ENCODE measurements at places on chromosomes 1 and 21.

GRCh38 chr1:118997225-118997624 is 9.1 kb upstream of the TBX15 start:
- DNase-seq: no peak

- no peak for DNase-seq
Observed at GRCh38 chr1:217138799-217139466, 415.7 kb upstream of the ESRRG start.

- DNase-seq: no peak
Observed at GRCh38 chr1:151511636-151512215, 539 bp downstream of the CGN start.

GRCh38 chr1:99198393-99198792 is 65.9 kb upstream of the PLPPR4 start:
- DNase-seq: no peak

DNA sequence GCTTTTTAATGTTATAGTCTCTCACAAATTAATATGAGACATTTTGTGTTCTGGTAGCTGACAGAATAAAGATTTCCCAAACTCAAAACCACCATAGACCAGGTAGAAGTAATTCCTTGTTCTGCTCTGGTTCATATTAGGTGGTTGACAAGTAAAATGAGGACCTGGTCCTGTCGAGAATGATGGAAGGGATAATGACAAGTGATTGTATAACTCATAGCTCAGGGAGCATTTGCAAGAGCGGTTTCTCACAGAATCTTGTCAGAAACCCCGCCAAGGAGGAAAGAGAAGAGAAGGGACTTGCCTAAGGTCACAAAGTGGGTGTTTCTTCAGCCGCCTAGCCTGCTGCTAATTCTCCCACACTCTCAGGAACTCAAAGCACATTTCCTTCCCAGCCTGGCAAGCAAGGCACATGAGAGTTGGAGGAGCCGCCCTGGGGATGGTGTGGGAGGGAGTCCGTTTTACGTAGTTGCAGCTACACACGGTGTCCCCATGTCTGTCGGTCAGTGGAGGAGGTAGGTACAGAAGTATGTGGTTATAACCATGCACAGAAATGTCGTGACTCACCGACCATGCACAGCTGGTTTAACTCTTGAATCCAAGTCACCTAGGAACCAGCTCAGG is 46.5 kb downstream of the SAMD13 start:
- no peak for DNase-seq

GRCh38 chr1:55958498-55958897 is 620.9 kb downstream of the PLPP3 start:
- no peak for DNase-seq

- no peak for DNase-seq
Observed at GRCh38 chr1:93798291-93798690, 80.7 kb downstream of the DNTTIP2 start.

DNA sequence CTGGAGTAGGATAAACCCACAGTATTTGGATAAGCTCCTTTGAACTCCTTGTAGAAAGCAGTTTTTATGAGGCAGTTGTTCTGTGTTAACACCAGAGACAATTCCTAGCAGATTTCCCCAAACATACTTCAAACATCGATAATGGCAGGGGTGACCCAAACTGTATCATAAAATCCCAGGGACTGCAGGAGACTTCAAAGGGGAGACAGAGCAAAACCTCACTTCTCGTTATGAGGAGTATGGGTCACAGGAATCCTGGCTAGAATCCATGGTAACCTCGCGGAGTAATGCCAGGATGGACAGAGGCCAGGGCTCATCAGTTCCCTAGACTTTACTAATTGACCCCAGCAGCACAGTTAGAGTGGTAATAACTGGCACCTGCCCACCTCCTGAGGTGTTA is 148.0 kb downstream of the DHRS3 start:
- DNase-seq: no peak

GRCh38 chr21:38691631-38692030 is 114.1 kb upstream of the ETS2 start:
- DNase-seq: no peak

DNA sequence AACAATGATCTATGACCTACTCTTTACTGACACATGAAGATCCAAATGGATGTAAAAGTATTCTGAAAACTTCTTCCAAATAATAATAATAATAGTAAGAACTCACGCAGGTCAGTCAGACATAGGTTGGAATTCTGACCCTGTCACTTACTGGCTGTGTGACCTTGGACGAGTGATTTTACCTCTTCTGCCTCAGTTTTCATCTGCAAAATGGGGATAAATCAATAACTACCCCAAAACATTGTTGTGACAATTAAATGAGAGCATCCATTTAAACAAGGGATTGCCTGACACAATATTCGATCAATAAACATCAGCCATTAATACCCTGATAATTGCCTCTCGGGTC is 556 bp downstream of the MECR start:
- no peak for DNase-seq

- no peak for DNase-seq
Observed at GRCh38 chr21:23223882-23224281, 2225.7 kb downstream of the NCAM2 start.

GRCh38 chr1:154747380-154747739 is 122.7 kb downstream of the KCNN3 start:
- no peak for DNase-seq

GRCh38 chr1:184836934-184837895 is 82.6 kb upstream of the EDEM3 start:
- DNase-seq: no peak

DNA sequence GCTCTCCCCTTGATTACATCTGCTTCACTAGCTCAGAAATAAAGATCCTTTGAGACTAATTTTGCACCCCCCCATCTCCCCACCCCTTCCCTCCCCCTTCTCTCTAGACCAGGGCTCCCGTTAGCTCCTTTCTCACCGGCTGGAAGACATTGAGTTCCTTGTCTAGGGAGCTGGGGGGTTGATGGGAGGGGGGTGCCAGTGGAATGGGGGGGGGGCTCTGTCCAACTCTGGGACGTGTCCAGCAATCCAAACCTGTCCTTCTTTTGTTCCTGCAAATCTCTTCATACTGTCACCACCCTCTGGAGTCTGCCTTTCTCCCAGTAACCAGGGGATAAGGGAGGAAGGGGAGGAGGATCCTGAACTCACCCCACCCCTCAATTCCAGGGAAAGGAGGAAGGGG is 61.9 kb downstream of the RHBG start:
- DNase-seq: no peak

- DNase-seq: no peak
Observed at GRCh38 chr1:58721247-58721820, 21.5 kb upstream of the MYSM1 start.

DNA sequence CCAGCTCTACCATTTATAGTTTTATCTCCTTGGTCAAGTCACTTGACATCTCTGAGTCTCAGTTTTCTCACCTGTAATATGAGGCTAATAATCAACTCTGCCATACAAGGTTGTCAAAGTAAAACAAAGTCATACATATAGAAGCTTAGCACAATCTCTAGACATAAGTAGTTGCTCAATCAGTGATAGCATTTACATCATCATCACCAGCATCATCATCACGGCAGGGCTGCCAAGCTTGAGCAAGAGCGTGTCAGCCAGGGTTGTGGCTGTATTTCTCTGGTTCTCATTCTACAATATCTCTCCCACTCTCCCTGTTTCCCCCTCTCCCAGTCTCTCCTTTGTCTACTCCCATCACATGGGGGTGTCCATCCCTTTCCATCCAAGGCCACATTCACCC is 41.7 kb upstream of the COA6 start:
- no peak for DNase-seq

DNA sequence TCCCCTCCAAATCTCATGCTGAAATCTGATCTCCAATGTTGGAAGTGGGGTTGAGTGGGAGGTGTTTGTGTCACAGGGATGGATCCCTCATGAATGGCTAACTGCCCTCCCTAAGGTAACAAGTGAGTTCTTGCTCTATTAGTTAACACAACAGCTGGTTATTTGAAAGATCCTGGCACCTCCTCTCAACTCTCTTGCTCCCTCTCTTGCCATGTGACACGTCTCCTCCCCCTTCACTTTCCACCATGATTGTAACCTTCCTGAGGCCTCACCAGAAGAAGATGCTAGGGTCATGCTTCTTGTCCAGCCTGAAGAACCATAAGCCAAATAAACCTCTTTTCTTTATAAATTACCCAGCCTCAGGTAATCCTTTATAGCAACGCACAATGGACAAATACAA is 28.5 kb downstream of the DENND2C start:
- no peak for DNase-seq

GRCh38 chr1:228827019-228827418 is 91.7 kb downstream of the RHOU start:
- no peak for DNase-seq

DNA sequence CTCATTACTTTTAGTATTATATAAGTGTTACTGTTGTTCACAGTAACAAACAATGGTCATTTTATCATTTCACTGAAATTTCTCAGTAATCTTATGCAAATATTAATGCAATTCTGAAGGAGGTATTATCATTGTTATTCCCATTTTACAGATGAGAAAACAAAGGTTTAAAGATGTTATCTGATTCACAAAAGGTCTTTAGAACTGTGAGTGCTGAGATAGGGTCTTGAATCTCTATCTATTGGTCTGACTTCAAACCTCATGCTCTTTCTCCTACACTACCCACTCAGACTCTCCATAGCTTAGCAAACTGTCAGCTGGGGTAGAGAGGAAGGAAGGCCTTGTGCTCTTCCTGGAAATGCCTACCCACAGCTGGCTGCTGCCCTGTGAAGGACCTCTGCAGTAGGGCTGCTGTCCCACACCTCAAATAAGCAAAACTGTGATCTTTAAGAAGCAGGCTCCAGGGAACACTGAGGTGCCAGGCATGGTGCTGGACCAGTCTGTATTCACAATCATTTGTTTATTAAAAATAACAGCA is 6.2 kb upstream of the OSCP1 start:
- no peak for DNase-seq

GRCh38 chr21:17779496-17779895 is 39.7 kb downstream of the C21orf91 start:
- no peak for DNase-seq

- no peak for DNase-seq
Observed at GRCh38 chr1:182643699-182644098, 39.5 kb upstream of the RGS16 start.

GRCh38 chr1:14222086-14222485 is 376.4 kb upstream of the KAZN start:
- DNase-seq: no peak

- no peak for DNase-seq
Observed at GRCh38 chr21:45940621-45941337, 40.8 kb upstream of the COL6A1 start.

DNA sequence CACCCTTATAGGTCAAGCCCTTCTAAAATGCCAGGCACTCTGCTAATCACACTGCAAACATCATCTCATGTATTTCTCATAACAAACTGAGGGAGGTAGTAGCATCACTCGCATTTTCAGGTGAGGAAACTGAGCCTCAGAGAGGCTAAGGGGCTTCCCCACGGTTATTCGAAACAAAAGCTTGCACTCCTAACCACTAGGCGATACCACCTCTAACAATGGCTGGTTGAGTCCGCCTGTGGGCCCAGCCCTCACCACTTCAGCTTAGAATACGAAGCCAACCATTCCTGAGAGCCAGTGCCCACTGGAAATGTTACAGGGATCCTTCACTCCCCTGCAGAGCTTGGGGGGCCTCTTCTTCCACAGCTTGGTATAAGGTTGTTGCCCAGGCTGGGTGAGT is 65.3 kb upstream of the TENT5C start:
- DNase-seq: no peak

GRCh38 chr1:114113411-114114184 is 40.1 kb downstream of the SYT6 start:
- DNase-seq: no peak

DNA sequence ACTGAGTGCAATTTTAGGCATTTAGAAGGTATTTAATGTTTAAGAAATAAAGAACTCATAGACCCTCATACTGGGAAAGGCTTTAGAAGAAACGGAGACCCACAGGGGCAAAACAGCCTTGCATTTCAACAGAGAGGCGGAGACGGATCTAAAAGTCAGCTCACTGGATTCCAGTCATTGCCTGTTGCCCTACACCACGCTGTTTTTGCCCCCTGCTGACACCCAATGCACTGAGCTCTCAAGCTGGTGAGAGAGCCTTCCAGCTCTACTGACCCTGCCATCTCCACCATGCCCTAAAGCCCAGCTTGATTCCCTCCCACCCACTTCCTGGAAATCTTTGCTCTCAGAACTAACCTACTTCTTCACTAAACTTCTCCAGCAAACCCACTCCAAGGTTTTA is 7.2 kb upstream of the TRAF3IP3 start:
- no peak for DNase-seq

DNA sequence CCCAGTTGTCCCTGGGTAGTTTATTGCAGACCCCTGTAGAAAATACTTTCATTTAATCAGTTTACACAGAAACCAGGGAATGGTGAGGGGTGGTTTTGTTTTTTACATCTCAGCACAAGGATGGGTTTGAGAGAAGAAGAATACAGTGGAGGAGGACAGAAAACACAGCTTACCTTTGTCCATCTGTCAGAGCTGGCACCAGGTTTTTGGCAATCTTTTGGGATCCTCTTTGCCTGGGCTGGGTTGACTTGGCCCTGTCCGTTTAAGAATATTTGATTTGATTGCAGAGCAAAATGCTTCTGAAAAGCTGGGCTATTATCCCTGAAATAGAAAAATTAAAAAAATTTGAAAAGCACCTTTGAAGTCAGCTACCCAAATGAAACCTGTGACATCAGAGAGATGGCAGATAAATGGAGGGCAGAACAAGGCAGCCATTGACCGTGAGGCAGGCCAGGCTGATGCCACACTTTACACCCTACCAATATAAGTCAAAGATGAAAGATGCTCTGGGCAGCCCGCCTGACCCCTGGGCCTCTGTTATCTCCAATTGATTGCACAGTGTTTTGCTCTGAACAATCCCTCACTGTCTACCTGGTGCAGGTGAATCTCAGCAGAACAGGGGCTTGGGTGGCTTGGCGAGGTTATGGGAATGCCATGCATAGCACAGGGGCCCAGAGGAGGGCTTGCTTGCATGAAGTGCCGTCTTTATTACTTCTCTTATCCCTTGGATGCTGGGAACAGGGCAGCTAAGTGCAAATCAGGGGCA is 218.8 kb downstream of the LMX1A start:
- DNase-seq: no peak

GRCh38 chr1:53325326-53326087 is 2.4 kb downstream of the LRP8 start:
- no peak for DNase-seq

DNA sequence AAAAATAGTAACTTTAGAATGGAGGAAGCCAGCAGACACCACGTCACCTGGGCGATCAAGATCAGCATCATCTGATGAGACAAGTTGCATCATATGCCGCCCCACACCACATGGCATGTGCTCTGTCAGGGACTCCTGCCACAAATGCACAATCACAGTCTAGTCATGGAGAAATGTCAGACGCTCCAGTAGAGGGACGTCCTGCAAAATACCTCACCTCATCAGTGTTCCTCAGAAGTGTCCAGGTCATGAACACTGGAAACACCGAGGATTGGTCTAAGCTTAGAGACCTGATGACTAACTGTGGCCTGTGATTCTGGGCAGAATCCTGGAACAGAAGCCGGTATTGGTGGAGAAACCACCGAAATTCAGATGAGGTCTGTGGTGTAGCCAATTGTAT is 14.3 kb downstream of the ADARB1 start:
- DNase-seq: no peak
